Activated CD4-positive, alpha-beta memory T cell treated with anti-CD3 and anti-CD28 coated beads for 36 hours (primary cell): ENCODE measurements at places on chromosomes 6 and 20.

DNA sequence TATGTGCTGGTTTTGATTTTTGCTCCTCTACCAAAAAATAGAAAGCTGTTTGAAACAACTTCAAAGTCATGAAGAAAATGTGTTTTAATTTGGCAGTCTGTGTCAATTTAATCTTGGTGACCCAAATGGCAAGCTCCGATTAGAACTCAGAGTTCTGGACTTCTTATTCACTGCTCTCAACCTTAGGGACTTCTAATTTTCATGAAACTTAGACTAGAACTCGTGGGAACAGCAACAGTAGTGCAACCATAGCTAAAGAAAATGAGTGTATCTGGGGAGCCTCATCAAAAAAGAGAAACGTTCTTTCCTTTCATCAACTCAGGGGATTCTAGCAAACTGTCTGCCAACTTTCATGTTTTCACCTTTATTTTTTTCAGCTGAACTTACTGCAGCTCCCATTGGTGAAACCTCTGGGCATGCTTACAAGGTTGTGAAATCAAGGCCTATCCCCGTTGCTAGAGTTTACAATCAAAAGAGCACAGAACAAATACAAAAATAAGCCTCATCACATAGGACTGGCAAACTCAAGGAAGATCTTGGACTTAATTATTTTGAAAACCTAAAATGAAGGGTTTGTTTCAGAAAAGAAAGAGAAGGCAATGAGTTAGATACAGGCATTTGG lies 114.0 kb upstream of the HSF2 start:
- no peak for DNase-seq

DNA sequence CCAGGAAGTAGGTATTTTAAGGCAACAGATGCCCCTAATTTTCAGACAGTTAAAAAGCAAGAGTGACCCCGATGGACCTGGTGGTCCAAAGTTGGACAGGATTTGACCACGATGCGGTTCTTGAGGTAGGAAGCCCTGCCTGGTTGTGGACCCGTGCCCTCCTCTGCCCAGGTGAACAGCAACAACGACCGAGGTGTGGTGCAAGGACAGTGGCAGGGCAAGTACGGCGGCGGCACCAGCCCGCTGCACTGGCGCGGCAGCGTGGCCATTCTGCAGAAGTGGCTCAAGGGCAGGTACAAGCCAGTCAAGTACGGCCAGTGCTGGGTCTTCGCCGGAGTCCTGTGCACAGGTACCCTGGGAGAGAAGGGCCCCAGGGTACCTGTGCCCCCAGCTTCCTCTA lies 18.7 kb downstream of the TGM6 start:
- no peak for DNase-seq

DNA sequence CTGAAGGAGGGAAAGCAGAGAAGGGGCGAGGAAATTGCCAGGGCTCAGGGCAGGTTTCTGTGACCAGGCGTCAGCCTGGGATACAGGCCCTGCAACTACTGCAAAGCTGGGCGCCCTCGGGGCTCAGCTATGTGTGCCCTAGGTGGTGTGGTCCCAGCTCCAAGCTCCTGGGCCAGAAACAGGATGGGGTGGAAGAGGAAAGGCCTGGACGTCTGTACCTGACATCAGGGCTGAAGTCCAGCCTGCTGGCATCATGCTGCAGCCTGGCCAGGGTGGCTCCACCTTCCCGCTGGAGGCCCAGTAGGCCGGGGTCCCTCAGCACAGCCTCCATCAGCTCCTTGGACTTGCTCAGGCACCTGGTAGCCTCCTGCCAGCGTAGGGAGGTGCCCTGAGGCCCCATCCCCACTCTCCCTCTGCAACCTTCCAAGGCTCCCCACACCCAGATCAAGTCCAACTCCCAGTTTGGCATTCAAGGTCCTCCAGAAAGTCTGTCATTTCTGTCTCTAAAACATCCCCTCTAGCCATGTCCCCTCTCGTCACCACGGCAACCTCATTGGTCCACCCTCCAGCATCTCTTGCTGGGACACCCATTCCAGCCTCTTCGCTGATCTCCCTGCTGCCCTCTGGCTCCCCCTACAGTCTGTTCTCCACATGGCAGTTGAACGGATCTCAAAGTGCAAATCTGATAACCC lies 38.2 kb downstream of the KIAA1755 start:
- peak; percentile 73 for DNase-seq

DNA sequence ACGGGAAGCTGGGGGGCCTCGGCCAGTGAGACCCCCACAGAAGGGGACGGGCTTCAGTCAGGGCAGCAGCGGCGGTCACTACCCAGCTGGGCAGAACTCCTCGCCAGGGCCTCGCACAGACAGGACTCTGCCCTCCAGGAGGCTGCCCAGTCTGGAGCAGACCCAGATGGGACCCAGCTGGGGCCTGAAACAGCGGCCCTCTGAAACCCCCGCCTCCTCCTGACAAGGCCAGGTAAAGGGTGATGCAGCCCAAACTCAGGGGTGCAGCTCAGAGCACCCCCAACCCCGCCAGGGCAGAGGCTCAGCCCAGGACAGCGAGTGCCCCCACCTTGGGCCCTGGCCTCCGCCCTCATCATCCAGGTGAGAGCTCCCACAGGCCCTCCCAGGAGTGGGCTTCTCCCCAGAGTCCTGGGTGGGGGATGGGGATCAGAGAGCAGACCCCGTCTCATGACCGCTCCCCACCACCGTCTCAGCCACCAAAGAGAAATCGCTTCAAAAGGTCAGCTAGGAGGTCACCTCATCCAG lies 2.2 kb downstream of the EEF1A2 start:
- DNase-seq = no peak

DNA sequence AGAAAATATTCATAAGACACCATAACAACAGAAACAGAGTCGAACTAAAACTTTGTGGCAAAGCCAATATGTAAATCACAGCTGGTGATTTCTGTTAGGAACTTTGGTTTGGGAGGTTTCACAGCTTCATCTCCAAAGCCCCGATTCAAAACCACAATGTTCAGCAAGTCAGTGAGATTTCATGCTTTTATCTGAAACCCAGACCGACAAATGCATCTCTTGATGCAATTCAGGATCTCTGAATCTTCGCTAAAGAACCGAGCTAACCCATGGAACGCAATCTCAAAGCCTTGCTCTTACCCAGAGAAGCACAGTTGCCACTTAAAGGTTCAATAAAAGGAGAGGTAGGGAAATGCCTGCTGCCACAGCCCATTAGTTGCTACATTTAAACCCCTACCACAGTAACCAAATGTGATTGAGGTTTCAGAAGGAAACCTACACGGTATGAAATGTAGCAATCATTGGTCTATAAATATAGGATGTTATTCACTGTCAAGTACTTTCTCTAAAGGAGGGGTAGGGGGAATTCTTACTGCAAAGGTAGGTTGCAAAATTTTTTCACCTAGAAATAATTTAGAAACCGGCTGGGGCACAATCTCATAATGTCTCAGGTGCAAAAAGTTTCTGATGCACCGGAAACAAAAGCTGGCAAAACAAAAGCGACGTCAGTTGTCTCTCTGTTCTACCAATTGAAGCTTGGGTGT lies 381.0 kb upstream of the ARID1B start:
- peak; percentile 32 for DNase-seq

- no peak for DNase-seq
Measured at GRCh38 chr6:74087899-74088298, 391.9 kb downstream of the CD109 start.
